NCI-H82 (cell line): ENCODE measurements at places on chromosomes 2 and 18.
A peak's percentile ranks its signal among the peaks of the same experiment; 100 is the strongest.

- no peak for DNase-seq
These were observed 9.9 kb upstream of the GPR35 start for GRCh38 chr2:240615396-240615795.

- peak; percentile 3 for DNase-seq
These were observed 79.8 kb downstream of the CCDC150 start for GRCh38 chr2:196719110-196719872.

DNA sequence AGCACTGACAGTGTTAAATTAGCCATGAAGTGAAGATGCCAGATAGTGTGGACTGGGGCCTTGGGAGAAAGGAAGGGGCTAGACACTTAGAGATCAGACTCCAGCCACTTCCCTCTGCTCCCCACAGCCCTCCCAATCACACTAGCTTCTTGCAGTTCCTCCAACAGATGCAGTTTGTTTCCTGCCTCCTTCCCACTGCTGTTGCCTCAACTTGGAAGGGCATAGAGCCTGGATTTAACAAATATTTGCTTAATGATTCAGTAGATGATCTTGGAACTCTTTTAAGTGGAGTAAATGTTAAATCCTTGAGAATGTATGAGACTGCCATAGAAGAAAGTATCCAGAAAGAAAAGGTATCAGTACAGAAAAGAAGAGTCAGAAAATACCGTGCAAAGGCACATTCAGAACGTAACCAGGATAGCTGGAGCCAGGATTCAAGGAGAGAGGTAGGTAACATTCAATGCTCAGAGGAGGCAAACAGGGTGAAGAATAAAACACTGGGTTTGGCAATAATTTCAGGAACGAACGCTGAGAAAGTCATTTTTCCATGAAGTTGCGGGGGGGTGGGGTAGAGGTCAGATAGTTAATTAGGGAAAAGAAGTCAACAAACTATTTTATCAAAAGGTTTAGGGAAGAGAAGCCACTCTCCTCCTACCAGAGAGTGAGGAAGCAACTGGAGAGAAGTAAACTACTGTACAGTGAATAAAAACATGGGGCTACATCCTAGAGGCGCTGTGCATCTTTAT lies 1.3 kb upstream of the BZW1 start:
- no peak for DNase-seq

DNA sequence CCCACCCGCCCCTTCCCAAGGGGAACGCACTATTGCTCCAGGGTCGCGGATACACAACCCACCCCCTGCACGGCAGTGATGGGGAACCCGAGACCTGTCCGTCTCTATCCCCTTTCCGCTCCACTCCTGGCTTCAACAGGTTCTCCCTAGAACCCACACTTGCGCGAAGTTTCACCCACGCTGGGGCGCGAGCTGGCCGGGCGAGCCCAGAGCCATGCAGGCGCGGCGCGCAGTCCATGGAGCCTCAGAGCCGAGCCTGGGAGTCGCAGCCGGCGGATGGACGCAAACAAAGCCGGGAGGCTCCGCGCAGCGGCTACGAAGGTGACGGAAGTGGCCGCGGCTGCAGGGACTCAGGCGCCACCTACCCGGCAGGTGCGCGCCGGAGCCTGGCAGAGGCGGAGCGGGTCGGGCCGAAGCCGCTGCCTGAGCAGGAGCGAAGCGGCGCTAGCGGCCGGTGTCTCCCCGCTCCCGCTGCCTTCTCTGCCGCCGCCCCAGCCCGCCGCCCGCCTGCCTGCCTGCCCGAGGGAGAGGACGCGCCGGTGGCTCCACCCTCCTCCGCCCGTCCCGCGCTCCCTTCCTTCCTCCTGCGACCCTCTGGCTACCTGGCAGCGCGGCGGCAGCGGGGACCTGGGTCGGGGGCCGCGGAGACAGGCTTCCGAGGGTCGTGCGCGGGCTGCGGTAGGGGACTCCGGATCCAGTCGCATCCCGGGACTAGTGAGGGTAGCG lies 14.0 kb downstream of the ALPG start:
- DNase-seq = peak; percentile 41

- no peak for DNase-seq
These were observed 108.5 kb upstream of the COL3A1 start for GRCh38 chr2:188865681-188866080.

DNA sequence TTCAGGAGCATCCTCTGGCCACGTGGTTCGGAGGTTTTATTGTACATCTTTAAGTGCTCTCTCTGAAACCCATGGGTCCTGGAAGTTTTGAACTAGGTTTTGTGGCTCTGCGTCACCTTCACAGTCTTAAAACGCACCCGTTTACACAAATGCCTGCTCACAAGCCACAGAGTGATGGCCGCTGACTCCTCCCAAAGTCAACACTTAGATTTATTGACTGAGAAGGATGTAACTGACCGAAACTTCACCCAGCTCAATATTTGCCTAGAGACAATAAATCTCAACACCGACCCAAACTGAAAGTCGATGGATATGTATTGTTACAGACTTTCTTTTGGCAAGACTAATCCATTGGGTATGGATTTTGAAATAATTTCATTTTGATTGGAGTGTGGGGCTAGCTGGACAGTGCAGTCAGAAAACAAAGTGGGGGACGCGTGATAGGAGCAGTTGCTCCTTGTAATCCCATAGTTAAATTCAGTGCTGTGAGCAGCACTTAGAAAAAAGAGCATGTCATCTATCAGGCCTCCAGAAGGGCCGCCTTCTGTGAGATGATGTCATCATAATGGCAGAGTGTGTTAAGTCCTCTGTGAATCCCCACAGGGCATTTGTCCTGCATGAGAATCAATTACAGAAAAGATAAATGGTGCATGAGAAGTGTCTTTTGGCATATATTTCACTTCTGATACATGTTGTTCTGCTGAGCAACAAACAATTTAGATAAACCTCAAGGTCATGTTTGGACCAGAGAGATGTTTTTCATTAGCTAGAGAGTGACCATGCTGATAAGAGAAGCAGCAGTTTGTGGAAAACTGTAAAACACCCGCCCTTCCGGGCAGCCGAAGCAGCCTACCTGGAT lies 183.7 kb downstream of the INO80D start:
- peak; percentile 60 for DNase-seq

- no peak for DNase-seq
These were observed 143.3 kb downstream of the HDAC4 start for GRCh38 chr2:239257511-239257937.

GRCh38 chr2:53407363-53408080 lies 360.1 kb upstream of the CHAC2 start:
- no peak for DNase-seq
